ENCODE measurements at places on chromosomes 12 and 14.

GRCh38 chr12:93318720-93319522, 58.8 kb upstream of the NUDT4 start:
- no peak for DNase-seq

DNA sequence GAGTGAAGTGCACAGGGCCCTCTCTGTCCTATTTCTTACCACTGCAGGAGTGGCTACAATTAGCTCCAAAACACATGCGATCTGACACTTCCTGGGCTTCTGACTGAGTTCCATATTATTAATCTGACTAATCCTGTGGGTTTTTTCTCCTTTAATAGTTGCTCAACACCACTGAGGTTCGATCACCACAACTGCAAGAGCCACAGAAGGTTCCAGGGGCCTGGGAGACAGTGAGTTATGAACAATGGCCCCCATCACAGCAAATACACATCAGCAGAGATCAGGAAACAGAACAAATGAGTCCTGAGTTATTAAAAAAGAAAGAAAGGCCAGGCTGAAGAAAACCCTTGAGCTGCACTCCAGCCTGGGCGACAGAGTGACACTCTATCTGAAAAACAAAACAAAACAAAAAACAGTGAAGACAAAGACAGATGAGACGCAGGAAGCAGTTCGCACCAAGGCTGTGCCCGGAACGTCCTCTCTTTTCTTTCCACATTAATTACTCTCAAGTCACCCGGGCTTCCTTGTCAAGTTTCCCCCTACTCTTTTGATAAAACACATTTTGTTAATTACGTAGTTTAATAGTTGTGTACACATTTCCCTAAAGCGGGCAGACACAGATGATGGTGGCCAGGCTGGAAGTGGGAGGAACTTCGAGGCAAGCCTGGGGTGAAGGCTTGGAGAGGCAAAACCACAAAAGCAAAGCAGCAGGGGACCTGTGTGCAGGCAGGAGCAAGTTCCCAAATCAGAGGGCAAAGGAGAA, 42.7 kb downstream of the CDC42BPB start:
- peak; percentile 44 for DNase-seq

DNA sequence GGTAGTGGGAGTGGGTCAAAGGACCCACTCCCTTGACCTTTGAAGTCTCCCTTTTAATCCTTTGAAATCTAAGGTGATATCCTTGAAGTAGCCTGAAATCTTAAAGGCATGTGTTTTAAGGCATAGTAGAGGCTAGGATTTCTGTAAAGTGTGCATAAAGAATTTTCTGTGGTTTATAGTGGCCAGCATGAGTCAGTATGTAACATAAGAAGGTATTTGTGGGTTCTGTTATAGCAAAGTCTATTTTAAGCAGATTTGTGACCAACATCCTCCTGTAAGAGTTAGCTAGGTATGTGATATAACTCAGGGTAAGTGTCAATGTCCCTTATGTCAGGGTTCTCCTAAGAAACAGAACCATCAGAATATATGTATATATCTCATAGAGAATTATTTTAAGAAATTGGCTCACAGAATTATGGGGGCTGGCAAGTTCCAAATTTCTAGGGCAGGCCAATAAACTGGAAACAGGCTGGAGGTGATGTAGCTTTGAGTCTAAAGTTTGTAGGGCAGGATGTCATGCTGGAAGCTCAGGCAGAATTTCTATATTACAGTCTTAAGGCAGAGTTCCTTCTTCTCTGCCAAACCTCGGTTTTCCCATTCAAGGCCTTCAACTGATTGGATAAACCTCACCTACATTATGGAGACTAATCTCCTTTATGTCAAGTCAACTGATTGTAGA, 18.7 kb upstream of the EPYC start:
- no peak for DNase-seq

- DNase-seq: no peak
Observed at GRCh38 chr12:9880532-9881078, 684 bp upstream of the KLRF2 start.

DNA sequence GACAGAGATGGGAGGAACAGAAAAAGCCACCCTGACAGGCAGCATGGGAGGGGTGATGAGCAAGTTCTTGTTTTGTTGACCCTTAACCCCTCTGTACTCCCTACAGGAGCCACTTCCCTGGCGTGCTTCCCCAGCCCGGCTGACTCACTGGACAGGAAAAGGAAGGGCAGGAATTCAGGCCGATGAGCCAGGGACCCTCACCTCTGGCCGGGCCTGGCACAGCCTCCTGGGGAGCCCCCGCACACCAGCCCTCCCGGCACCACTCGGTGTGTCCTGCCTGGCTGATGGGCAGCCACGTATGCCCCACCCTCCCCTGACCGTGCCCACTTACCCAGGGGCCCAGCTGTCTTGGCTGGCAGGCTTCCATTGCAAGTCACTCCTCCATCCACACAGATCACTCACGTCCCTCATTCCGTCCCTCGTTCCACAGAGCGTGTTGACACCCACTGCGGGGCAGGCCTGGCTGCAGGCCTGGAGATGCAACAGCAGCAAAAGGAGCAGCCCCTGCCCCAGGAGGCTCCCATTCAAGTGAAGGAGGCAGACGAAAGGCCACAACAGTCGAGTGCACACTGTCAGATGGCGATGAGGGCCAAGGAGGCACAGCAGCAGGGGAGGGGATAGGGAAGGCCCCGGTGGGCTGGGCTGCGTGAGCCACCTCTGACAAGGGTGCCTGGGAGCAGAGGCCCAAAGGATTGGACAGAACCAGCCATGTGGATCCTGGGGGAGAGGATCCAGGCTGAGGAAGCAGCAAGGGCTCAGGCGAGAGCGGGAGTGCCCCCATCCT, 19.7 kb upstream of the CD9 start:
- no peak for DNase-seq

DNA sequence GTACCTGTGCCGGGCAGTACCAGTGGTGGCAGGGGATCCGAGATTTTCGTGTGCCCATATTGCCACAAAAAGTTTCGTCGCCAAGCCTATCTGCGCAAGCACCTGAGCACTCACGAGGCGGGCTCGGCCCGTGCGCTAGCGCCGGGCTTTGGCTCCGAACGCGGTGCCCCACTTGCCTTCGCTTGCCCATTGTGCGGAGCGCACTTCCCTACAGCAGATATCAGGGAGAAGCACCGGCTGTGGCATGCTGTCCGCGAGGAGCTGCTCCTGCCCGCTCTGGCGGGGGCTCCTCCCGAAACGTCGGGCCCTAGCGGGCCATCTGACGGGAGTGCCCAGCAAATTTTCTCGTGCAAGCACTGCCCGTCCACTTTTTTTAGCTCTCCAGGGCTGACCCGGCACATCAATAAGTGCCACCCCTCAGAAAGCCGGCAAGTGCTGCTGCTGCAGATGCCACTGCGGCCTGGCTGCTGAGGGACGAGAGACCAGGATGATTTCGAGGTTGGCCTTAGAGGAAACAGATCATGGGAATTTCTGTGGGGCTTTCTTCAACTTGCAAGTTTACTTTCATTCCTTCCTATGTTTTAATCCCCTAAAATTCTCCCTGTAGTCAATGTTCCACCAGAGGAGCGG, 1.6 kb downstream of the INSM2 start:
- peak; percentile 74 for DNase-seq

- peak; percentile 37 for DNase-seq
Observed at GRCh38 chr12:57487055-57487596, 742 bp upstream of the MARS1 start.

DNA sequence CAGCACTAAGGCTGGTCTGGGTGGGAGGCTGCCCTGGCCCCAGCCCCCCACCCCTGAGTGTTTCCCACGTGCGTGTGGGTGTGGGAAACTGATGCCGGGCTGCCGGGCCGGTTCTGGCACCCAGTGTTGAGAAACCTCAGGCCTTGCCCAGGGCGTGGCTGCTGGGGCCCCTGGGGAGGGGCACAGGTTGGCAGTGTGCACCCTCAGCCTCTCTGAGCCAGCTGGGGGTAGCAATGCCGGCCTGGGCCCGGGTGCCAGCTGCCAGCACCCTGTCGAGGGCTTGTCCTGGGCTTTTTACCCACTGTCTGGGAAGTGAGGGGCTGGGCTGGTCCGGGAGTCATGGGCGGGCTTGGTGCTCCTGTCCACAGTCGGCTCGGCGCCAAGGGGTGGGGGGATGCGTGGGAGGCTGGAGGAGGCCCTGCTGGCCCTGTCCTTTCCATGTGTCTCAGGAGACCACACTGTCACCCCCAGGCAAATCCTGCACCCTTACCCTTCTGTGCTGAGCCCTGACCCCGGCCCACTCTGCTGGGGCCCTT, 15.7 kb downstream of the ASPG start:
- DNase-seq: no peak

- no peak for DNase-seq
Observed at GRCh38 chr14:96824283-96824682, 27.1 kb downstream of the VRK1 start.

DNA sequence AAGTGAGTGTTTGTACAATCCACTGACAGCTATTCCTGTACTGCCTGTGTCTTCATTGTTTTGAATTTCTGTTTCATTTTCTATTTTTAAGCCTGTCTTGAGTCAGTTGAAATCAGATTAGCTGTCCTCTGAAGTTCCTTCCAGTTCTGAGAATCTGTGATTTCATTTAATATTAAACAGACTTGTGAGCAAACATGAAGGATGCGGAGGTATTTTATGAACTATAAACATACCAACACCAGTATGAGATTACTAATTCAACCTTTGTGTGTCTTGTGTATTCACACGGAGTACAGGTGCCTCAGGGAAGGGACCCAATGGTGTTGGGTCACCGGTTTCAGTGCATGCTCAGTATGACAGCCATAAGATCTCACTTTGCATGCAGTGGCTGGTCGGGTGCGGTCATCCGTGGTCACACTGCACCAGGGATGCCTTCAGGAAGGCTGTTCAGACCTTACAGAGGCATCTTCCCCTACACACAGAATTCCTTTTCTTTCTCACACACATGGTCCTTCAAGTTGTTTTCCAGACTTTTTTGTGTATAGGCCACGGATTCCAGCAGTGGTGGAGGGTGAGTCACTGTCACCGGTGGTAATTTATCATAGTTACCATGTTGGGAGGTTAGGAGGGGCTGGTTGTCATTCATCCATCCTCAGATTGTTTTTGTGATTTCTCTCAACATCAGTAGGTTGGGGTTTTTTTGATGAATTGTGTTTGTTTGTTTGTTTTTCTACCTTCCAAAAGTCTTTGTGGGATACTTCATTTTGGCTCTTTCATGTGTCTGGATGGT, 103.0 kb upstream of the SFSWAP start:
- DNase-seq: no peak

Measured in GM23338 (cell line).